Activated CD4-positive, CD25-positive, alpha-beta regulatory T cell (primary cell): ENCODE measurements at places on chromosomes 1 and 21.

DNA sequence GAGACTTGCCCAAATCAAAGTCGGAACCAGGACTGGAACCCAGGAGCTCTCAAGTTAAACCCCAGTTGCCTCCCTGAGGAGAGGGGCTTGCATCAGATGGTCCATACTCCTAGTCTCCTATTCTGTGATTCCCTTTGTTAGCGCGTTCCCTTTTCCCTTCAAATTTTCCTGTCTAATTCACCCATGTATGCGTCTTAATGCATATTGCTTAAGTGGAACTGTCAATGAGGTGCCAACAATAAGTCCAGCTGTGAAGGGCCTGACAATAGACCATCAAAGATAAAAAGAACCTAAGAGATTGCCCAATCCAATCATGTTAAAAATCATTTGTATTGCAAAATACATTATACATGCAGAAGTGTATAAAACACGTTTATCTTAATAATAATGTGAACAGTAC lies 634 bp upstream of the SPATA6 start:
- DNase-seq, result no peak

DNA sequence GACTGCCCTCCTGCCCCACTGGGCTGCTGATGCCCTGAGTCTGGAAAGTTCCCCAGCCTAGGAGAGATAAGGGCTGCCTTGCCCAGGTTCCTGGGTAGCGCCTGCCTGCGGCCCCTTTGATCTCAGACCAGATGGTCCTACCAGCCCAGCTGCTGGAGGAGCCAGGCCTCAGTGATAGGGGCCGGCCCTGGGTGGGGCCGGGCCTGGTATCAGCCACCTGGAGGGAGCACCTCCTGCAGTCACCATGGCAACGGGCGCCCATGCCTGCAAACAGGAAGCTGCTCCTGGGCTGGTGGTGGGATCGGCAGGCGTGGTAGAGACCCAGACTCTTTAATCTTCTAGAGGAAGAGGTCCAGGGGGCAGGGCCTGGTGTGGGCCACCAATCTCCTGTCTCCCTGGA lies 119.7 kb upstream of the WNT4 start:
- DNase-seq, result no peak

DNA sequence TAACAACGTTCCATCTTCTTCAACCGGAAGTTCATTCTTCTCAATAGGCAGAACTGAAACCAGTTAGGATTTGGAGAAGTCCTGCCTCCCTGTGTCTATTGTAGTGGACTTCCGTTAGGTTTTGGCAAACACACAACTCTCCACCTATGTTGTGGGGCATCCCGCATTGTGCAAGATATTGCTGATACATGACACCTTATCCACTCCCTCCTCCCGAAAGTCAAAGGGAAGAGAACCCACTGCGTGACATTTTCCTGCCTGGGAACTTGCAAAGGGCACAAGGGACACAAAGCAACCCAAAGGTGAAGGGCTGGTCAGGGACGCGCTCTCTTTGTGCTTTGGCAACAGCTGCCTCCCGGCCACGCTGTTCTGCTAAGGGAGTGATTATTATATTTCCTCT lies 164.8 kb downstream of the TPR start:
- no peak for DNase-seq

- DNase-seq, result no peak
Observed at GRCh38 chr1:8023995-8024313, 2.2 kb downstream of the ERRFI1 start.

DNA sequence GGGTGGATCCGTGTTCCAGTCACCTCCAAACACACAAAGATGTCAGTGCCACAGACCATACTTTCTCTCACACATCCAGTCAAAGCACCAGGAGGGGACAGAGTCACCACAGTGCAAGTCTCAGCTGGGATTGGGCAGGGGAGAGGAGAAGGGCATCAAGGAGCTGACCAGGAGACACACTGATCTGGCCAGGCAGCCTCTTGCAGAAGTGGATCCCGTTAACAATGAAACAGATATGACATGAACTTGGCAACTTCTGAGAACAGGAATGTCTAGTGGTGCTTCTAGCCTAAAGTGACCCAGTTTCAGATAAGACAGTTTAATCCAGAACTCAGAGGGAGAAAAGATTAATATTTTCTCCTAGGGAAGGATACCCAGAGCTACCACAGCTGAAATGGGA lies 71.0 kb downstream of the HIVEP3 start:
- DNase-seq, result no peak

GRCh38 chr1:175861626-175862367 lies 118.4 kb upstream of the TNR start:
- no peak for DNase-seq

GRCh38 chr21:35075546-35075945 lies 26.4 kb upstream of the RUNX1 start:
- DNase-seq, result no peak

GRCh38 chr1:192668409-192668983 lies 32.5 kb downstream of the RGS13 start:
- DNase-seq, result no peak

DNA sequence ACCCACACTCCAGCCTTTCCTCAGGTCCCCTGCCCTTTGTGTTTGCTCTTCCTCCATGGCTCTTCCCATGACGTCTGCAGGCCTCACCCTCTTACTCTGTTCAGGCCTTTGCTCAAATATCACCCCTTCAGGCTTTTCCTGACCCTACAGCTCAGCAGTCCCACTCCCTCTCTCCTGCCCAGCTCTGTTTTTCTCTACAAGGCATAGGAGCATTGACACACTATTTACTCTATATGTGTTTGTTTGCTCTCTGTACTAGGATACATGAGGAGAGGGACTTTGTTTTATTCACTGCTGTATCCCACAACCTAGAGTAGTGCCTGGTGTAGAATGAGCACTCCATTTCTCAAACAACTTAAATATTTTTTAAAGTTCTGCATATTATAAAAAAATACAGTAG lies 107.4 kb upstream of the COA6 start:
- no peak for DNase-seq

- DNase-seq, result no peak
Observed at GRCh38 chr1:207027206-207027777, 5.3 kb downstream of the C1orf116 start.

GRCh38 chr1:228147768-228148167 lies 2.0 kb upstream of the GJC2 start:
- DNase-seq, result no peak

GRCh38 chr1:29590583-29591565 lies 354.6 kb downstream of the PTPRU start:
- no peak for DNase-seq

DNA sequence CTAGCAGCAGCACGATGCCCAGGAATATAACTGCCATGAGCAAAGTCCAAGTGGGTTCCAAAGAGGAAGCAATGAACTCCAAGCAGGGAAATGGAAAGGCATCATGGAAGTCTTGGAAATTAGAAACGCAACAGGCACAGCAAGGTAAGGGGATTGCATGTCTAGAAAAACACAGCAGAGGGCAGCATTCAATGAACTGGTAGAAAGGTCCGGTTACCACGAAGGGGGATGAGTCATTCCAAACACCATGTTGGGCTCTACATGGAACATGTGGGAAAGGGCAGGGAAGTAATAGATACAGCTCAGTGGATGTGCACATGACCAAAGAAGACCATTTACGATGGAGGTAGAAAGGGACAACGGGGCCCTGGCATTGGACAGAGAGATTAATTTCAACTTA lies 36.4 kb downstream of the RXRG start:
- DNase-seq, result no peak

- DNase-seq, result no peak
Observed at GRCh38 chr1:78009836-78010235, 5.1 kb downstream of the DNAJB4 start.

GRCh38 chr21:43634618-43635017 lies 24.7 kb downstream of the HSF2BP start:
- no peak for DNase-seq

DNA sequence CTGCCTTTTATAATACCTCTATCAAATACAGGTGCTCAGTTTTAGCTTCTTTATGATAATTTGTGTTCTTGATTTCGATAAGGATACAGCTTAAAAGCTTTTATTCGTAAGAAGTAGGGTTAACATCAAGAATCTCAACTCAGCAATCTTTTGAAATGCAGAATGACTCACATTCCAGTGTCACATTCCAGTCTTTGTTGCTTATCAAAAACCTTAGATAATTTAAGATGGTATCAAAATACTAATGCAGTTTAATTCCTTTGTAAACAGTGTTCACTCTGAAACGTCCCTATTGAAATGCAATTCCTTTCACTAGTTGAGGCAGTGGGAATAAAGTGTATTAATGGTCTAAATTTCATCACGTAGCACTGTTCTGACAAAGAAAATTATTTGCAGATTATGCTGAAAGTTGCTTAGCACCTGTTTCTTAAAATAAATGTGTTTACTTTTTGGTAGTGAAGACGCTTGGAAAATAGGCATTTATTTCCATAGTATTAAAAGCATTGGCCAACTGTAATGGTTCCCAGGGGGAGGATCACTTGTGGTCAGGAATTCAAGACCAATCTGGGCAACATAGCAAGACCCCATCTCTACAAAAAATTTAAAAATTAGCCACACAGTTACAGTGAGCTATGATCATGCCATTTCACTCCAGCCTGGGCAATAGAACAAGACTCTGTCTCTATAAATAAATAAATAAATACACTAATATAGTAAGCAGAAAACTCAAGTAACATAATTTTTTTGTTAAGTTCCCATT lies 10.1 kb upstream of the CNN3 start:
- no peak for DNase-seq

GRCh38 chr1:113686891-113687618 lies 72.2 kb downstream of the PHTF1 start:
- no peak for DNase-seq

DNA sequence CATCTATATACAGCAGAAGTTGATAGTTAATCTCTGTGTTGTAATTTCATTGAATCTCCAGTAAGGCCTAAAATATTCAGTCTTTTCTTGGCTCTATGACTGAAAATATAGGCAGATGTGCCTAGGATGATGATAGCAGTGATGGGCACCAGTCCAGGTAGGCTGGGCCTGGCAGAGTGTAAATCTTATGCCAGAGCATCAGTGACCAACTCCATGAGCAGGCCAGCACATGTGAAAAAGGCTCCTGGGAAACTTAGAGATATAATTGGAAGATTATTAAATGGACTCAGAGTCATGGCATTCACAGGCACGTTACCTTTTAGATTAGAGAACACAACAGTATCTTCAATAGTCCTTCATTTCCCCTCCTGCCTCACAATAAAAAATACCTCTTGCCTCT lies 20.7 kb upstream of the CYYR1 start:
- DNase-seq, result no peak

DNA sequence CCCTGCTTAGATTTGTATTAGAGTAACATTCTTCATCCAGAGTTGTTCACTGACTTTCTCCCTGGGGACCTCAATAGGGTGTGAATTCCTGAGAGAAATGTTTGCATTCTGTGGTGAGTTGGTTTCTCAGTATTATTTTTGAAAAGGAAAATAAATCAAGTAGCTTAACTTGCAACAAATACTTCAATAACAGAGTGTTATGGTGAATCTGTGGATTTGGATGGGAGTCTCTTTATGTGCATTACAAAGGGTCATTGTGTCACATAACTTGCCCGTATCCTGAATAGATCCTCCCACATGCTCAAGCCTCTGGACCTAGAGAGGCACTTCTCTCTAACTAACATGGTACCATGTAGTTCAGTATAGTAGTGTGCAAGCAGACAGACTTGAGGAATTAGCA lies 68.4 kb upstream of the IPO9 start:
- DNase-seq, result no peak
